ENCODE measurements at places on chromosomes 3 and 15.
A peak's percentile ranks its signal among the peaks of the same experiment; 100 is the strongest.

DNA sequence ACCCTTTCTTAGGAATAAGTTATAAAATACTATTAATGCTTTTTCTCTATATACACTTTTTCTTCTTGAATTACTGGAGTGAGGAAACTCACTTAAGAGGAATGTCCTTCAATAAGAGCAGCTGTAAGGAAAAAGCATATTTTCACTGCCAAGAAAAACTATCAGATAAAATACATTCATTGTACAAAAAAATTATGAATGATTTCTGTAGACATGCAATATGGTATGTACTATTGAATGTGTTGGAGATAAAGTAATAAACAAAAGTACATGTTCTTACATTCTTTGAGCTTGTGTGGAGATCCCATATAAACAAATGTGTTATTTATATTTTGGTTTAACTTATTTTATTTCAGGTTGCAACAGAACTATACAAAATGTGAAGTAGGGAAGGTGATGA lies 241.0 kb upstream of the ZNF717 start:
- DNase-seq: no peak

DNA sequence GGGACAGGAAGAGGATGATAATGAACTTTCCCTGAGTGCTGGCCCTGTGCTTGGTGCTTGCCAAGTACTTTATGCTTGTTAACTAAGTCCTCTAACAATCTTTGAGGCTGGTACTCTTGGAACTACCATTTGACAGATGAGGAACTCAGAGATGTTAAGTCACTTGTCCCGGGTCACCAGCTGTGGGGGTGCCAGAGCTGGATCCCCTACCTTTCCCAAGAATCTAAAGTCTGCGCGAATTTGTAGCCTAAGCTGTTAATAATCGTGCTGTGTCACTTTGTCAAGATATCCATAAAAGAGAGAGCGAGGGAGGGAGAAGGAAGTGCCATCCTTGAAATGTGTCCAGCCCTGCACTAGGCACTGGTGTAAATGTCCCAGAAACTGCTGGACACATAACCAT lies 19.0 kb upstream of the ACOX2 start:
- DNase-seq: no peak

GRCh38 chr3:119817071-119817470 lies 35.2 kb downstream of the NR1I2 start:
- DNase-seq: no peak

DNA sequence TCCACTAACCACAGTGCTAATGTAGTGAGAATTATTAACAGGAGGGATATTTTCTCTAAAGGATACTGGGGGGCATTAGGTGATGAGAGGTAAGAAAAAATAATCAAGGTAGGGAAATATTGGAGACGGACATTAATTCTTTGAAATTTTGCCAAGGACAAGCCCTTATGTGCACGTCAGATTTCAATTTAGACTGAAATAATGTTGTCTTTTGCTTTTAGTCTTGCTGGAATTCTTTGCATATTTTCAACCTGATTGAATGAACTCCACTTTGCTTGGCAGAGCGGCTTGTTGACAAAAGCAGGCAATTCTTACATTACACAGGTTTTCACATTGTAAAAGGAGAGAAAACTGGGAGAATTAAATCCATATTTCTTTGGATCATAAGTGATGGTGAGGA lies 25.0 kb upstream of the C3orf52 start:
- peak; percentile 30 for DNase-seq

- DNase-seq: no peak
Measured at GRCh38 chr3:140568842-140569520, 108.9 kb upstream of the TRIM42 start.

DNA sequence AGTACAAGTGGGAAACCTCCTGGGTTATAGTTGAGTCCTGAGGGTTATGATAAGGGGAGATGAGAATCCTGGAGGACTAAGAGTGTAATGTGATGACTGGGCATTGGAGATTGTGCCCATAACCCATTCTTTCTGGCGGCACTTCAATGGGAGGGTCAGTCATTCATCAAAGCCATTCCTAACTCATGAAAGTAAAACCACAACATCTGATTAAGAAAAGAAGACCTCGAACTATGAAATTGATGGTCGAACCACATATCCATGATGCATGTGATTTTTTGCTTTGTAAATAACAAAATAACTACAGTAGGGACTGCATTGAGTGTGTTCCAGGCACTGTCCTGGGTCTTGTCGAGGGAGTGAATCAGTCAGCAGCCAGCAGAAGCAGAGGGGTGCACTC lies 215.1 kb downstream of the SHQ1 start:
- DNase-seq: peak; percentile 44

- no peak for DNase-seq
Measured at GRCh38 chr15:27448234-27448633, 477.3 kb downstream of the GABRG3 start.

DNA sequence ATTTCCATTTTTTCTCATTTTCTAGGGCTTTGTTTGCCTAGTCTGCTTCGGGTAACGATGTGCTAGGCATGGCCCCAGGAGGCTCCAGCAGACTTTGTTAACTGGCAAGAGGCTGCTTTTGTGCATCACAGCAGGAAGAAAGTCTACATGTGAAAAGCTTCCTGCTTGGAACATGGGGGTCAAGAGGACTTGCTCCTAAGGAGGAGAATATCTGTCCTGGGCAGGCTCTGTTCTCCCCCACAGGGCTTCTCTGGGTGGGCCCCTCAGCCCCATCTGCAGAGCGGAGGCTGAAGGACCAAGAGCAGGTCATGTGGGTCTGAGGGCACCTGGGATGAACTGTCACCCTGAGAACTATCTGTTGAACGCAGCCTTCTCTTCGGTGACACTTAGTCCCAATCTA lies 94.7 kb downstream of the CCNL1 start:
- DNase-seq: no peak

GRCh38 chr3:18179521-18179920 lies 245.6 kb downstream of the SATB1 start:
- DNase-seq: no peak

DNA sequence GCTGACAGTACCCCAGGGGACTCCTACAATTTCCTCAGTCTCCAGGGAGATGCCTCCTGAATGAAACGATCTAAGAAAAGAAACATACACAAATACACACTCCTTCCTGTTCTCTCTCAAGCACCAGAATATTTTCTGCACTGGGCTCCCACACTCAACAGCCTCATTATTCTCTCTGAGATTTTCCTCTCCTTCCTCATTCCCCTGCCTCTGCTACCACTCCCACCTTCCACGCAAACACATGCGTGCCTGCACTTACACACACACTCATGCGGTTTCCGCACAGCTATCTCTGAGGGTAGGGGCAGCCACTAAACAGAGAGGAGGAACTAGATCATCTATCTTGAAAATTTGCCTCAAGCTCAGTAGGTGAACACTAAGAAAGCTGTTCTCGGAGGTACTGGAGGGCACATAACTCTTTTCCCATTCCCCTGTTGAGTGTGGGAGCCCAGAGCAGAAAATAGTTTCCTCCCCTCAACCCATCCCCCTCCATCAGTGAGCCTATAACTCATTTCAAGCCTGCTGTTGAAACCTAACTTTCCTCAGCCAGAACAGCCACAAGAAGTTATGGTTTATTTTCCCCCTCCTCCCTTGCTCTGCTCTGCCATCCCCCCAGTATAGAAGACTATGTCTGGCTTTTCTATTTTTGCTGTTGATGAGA lies 30.5 kb upstream of the TIPARP start:
- DNase-seq: no peak

DNA sequence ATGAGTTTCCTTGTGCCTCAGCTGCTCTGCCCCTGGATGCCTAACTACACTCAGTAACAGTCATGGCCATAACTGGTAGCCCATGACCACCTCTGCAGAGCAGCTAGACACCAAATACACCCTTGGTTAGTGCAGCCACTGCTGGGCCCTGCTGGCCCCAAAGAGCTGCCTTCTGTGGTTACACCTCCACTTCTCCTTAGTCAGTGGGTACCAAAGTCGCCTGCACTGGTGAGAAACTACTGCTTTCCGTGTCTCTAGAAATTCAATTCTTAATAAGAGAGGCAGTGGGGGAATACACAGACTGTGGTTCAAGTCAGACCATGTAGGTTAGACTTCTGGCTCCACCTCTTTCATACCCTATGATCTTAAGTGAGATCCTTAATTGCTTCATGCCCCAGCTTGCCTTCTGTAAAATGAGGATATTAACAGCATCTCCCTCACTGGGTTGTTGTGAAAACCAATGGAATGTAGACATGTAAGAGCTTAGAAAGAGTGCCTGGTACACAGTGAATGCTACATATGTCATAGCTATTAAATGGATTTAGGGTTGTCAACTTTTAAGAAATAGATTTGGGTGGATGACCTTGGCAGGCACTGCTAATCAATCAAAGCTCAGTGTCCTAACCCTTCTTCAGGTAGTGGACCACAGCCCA lies 18.2 kb downstream of the HEG1 start:
- peak; percentile 73 for DNase-seq

DNA sequence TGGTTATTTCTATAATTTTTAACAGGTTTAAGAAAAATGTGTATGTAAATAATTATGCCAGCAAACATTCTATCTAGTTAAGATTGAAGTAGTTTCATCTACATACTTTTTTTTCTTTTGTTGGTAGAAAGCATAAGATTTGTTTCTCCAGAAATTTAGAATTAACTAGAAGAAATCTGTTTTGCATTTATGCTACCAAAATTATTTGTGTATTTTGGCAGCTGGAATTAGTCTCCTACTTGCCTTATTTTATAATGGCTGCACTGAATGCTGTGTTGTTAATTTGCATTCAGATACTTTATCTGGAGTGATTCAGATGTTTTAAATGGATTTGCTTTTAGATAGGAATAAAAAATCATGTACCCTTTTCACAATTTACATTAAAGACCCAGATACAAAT lies 100.2 kb upstream of the NAALADL2 start:
- no peak for DNase-seq

DNA sequence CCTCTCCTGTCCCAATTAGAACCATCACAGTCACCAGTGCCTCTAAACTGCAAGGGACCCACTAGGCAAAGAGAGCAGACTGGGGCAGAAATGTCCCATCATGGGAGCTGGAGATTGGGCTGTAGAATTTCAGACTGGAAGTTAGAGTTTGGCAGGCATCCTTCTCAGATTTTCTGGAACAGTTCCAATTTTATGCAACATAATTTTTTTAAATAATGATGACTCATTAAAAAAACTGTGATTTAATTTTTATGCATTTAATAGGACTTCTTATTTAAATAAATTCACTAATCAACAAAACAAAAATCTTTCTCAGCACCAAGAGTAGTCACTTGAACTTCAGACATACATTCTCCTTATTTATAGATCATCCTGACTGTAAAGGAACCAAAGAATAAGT lies 84.6 kb upstream of the SLC7A14 start:
- no peak for DNase-seq

DNA sequence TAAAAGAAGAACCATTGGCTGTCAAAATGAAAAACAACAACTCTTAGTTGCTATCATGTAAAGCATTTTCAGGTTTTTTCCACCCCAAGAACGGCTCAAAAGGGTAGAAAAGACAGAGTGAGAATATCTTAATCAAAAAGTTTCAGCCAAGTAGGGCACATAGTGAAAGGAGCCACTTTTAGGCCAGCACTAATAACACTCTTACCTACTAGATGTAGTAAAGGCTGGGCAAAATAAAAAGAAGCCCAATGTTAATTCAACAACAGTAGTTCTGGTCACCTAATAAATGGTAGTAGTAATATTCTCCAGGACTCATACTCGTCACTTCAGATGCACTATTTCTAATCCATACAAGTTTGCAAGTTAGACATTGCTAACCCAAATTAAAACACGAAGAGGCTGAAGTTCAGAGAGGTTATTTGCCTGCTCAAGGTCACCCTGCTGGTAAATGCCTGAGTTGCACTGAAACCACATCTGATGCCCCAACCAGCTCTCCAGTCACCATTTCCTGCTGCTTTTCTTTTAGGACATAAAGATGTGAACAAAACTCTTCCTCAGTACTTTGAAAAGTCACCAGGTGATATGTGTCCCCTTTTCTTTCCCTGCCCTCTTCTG lies 7.5 kb downstream of the GOLIM4 start:
- DNase-seq: no peak

DNA sequence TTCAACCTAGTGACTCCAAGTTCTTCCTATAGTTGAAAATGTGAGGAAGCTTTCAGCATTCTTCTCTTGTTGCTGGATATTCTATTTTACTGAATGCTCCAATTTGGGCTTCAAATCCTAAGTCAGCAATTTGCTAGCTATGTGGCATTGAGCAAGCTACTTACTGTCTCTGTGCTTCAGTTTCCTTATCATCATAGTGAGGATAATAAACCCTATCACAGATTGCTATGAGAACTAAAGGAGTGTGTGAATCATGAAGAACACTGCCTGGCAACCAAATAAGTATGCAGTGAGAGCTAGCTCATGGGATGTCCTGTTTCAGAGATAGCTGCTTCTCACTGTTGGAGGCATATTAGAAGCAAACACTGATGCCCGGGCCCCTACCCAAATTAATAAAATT lies 163.8 kb upstream of the CDIN1 start:
- peak; percentile 56 for DNase-seq

DNA sequence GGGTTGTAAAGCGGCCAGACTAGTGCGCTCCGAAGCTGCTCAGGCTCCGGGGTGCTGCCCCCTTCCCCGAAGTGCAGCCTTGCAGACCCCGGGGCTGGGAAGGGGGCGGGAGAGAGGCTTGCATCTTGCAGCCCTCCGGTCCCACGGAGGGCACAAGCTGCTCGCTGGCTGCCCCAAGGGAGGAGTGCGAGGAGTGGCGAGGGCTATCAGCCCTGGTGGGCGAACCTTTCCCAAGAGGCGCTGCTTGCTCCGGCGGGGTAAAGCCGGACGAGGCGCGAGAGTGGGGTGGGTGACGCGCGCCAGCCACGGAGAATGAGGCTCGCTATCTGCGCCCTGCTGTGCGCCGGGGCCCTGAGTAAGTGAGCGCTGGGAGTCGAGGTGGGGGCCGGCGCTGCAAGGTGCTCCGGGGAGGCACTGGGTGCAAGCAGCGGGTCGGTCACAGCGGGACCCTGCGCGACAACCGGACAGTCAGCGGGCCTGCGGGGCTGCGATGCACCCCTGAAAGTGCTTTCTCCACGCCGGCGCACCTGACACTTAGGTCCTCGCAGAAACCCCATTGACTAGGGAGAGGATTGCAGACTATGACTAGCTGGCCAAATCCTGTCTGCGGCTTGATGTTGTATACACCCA lies 12.7 kb upstream of the TOPBP1 start:
- DNase-seq: no peak

DNA sequence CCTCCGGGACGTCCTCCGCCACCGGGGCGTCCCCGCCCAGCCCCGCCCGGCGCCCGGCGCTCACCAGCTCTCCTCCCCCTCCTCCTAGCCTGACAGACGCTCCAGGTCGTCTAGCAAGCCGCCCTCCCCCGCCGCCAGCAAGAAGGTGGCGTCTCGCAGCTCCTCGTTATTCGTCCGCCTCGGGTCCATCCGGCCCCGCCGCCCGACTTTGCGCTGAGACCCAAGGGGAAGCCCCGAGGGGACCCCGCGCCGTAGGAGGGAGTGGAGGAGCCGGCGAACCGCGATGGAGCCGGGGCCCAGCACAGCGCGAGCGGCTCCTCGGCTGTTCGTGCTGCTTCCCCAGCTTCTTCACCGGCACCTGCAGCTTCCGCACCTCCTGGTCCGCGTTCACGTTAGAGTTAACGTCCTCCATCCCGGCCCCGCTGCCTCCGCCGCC lies 26.3 kb upstream of the MTHFS start:
- DNase-seq: peak; percentile 36

GRCh38 chr3:111917300-111917699 lies 58.2 kb downstream of the PHLDB2 start:
- peak; percentile 60 for DNase-seq

- DNase-seq: no peak
Measured at GRCh38 chr3:22392859-22393258, 641.8 kb upstream of the ZNF385D start.

- no peak for DNase-seq
Measured at GRCh38 chr3:160617636-160618035, 52.3 kb upstream of the KPNA4 start.
